ENCODE measurements at places on chromosomes 1 and 21.

- no peak for DNase-seq
Measured at GRCh38 chr1:232462213-232462612, 167.7 kb downstream of the SIPA1L2 start.

DNA sequence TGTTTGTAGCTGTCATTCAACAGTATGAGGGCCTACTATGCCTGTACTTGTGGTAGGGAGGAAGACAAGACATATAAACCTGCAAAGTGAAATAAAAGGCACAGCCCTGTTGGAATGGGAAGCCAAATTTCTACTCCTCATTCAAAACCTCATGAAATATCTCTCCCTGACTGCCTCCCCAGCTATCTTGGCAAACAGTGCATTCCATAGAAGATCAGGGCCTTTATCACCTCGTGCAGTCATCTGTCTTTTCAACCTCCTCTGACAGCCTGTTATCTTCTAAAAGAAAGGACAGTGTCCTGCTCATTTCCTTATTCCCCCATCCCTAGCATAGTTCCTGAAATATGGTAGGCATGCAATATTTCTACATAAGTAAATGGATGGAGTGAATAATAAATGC lies 71.0 kb downstream of the SH3GLB1 start:
- peak; percentile 61 for DNase-seq

DNA sequence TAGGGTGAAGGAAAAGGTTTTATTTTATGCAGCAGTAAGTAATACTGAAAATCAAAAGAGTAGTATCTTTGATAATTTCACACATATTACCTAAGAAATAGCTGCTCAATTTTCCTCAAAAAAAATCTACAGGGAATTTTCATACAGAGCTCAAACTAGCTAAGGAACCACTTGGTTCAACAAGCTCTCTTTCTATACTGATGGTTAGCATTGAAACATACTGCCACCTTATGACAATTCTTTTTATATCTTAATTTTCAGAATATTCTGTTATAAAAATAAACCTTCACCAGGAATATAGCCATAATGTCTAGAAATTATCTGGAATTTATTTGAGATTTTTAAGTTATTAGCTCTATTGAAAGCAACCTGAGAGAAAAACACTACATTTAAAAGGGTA lies 142.1 kb downstream of the DPYD start:
- no peak for DNase-seq

GRCh38 chr1:212035835-212036605 lies 472 bp downstream of the DTL start:
- no peak for DNase-seq

- DNase-seq, result no peak
Measured at GRCh38 chr1:162293073-162293692, 83.5 kb downstream of the SPATA46 start.

DNA sequence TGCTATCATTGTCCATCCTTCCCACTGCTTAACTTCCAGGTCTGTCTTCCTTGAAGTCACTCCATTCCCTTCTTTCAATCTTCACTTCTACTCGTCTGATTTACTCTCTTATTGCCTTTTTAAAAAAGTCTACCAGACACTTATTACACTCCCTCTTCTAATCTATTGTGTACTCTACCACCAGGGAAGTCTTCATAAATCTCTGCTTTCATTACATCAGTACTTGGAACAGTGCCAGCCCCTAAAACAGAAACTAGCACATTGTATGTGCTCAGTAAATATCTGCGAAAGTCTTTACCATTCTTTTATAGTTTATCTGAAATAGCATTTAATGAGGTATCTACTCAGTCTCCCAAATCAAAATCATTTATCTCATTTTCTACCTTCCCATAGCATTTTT lies 236.4 kb downstream of the USH2A start:
- DNase-seq, result no peak

DNA sequence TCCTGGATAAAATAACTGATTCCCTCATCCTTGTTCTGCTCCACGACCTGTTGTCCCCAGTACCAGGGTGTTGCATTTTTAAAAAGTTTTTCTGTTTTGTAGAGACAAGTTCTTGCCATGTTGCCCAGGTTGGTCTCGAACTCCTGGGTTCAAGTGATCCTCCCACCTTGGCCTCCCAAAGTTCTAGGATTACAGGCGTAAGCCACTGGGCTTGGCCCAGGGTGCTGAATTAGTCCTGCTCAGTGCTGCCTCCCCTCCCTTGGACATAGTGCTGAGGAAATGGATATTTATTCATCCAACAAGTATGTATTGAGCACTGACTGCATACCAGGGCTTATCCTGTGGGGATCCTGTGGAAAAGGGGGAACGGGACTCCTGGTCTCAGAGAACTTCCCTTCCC lies 126.4 kb downstream of the PTPRU start:
- DNase-seq, result no peak

- no peak for DNase-seq
Measured at GRCh38 chr1:52098139-52098871, 42.2 kb downstream of the BTF3L4 start.

- DNase-seq, result no peak
Measured at GRCh38 chr1:216210081-216210480, 213.2 kb downstream of the USH2A start.

DNA sequence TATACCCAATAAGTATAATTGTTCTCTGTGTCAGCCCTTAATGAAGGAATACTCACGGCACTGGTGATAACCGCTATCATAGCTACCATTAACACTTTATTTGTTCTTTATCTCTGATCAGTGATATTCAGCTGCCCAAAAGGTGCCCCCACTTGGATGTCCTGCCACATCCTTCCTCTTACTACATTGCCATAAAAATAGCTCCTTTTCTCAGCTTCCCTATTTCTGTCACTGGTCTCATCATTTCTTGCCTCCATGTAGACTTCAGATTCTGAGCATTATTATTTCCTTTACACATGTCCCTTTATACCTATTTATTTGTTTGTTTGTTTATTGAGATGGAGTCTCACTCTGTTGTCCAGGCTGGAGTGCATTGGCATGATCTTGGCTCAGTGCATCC lies 2.7 kb upstream of the RAB29 start:
- no peak for DNase-seq

- no peak for DNase-seq
Measured at GRCh38 chr1:62908168-62908695, 124.3 kb downstream of the ATG4C start.

- DNase-seq, result no peak
Measured at GRCh38 chr1:151720974-151721787, at the start of gene RIIAD1. Gene RIIAD1, plus strand, starts transcription at chr1:151721522. Its CDS starts 15 bp downstream, at chr1:151721537.

DNA sequence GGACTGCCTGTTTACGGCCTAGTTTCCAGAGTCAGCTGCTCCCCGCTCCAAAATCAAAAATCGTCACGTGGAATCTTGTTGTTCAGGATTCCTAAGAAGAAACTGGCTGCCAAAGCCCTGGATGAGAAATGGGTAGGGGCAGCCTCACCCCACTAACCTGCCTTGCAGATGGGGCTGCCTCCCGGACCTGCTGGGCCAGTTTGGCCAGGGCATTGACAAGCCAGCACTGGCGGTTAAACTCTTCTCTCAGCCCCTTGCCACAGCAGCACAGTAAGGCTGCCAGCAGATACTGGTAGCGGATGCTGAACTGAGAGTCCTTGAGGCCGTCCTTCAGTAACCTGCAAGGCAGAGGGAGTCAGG lies 31.6 kb upstream of the PPP1R15B start:
- no peak for DNase-seq

GRCh38 chr1:238955934-238956333 lies 430.4 kb upstream of the CHRM3 start:
- no peak for DNase-seq

DNA sequence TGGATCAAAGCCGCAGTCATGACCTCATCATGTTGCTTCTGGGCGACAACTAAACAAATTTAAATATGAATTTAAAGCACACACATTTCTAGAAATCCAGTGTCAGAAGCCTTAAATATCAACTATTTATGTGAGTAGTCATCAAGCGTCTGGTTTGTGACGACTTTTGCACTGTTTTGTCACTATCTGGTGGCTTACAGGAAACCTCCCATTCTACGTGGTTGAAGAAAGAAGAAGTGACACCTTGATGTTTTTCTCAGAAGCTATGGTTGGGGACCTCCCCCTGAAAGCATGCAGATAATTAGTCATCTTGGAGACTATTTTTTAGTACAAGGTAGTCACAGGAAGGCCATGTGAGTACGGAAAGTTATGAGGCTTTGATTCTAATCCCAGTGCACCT lies 58.5 kb downstream of the TENT5C start:
- DNase-seq, result no peak

DNA sequence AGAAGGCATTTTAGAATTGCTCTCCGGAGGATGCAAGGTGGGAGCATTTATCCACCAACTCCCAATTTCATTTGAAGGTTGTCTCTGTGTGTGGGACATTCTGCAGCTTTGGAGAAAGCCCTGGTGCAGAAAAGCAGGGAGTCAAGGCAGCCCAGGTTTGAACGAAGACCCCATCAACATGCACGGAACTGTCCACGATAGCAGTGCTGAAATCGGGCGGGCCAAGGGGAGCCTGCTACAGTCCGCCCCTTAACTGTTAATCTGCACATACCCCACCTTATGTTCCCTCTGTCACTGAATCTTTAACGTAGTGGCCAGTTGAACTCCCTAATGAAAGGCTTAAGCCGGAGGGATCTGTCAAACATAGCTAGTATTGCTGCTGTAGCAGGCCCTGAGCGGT lies 68.8 kb upstream of the C1orf174 start:
- DNase-seq, result peak; percentile 4

GRCh38 chr1:150168960-150169601 lies 19.4 kb downstream of the PLEKHO1 start:
- peak; percentile 80 for DNase-seq

- DNase-seq, result peak; percentile 66
Measured at GRCh38 chr1:226870401-226871279, at the start of gene PSEN2. Gene PSEN2, plus strand, starts transcription at chr1:226870616. Its CDS starts 11,292 bp downstream, at chr1:226881908.

GRCh38 chr1:151499365-151499764 lies 11.8 kb upstream of the CGN start:
- DNase-seq, result no peak

DNA sequence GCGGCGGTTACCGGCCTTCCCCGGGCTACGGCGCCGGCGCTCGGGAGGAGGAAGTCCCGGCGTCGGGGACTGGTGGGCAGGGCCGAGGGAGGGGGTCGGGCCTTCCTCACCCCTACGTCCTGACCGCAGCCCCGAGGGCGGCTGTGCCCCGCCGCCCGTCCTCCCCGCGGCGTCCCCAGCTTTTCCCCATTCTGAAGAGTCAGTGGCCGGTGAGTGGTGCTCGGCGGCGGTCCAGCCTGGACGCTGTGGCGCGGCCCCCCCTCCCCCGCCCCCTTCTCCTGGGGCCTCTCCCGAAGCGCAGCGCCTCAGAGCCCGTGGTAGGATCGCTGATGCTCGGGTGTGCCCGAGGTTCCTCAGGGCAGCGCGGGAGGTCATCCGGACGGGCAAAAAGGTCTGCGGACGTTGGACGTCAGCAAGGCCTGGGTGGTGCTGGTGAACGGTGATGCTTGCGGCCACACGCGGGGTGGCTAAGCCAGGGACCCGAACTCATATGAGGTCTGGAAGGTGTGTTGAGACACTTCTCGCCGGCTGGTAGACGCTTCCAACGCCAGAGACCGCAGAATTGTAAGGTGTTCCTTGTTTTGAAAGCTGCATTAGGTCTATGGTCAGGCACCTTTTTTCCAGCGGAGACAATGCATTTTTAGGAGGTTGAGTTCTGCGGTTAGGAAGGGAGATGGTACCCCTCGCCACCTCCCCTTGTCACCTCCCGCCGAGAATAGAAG lies 725 bp downstream of the SLC25A33 start:
- peak; percentile 57 for DNase-seq

DNA sequence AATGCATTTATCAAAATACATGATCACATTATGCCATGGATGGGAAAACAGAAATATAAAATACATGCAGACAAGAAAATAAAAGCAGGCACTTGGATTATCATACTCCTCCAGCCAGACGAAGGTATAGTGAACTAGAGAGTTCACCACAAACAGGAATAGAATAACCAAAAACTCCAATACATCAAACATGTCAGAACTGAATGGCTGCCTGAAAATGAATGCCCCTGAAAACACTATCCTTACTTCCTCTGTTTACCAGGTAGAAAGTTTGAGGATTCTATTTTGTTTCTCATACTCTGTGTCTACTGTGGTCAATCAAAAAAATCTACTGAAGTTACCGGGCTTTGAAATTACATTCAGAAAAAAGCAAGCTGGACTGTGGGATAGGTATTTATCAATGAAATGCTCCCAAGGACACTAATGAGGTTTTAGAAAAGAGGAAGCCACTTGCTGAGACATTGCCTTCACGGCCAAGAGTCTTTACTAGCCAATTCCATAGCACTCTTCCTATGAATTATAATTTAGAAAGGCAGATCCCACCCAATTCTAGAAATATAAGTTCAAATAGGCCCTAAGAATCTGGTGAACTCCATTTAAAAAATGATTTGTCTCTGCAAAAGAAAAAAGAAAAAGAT lies 197.7 kb downstream of the SMYD3 start:
- DNase-seq, result no peak

- DNase-seq, result no peak
Measured at GRCh38 chr1:36085686-36086526, 2.0 kb downstream of the TEKT2 start.

DNA sequence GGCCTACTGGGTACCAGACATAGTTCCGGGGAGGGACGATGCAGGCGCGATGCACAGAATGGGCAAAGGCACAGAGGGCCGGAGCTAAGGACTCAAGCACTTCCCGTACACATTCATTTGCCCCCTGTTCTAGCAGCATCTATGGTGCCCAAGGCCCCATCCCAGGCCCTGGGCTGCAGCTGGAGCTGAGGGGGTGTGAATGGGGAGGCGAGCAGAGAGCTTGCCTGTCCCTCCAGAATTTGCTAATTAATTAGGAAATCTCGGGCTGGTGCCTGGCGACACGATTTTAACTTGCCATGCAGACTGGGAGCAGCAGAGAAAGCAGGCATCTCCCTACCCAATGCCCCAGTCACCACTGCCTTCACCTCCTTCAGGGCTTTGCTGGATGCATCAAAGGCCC lies 35.9 kb downstream of the EPHA2 start:
- DNase-seq, result no peak

GRCh38 chr1:201918343-201918742 lies 28.0 kb downstream of the LMOD1 start:
- DNase-seq, result no peak

DNA sequence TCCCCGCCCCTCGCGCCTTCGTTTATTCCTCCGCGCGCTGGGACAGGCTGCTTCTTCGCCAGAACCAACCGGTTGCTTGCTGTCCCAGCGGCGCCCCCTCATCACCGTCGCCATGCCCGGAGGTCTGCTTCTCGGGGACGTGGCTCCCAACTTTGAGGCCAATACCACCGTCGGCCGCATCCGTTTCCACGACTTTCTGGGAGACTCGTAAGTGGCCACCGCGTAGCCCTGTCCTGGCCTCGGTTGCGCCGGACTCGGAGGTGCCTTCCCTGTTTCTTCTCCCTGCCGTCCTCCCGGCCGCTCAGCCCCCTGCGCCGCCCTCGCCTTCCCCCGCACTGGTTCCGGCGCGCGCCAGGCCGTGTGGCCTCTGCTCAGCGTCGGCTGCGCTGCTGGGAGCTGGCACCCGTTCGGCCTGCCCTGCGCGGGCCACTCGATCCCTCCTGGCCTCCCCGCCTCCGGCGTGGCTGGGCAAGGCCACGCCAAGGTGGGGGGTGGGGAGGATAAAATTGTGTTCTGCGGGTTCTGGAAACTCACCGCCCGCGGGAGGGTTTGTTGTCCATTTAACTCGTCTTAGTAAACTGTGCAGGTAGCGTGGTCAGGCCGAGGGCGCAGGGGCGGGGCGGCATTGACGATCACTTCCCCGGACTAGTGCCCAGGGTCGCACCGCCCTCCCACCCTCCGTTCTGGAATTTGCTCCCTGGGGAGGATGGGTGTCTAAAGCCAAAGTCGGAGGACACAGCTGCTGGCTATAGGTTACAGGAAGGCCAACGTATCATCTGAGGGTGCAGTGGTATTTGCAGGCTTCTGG lies at the start of gene PRDX6:
Gene PRDX6, plus strand, starts transcription at position 50 of the 808 bp plus-strand sequence. Its CDS starts 63 bp downstream, at position 113.
- DNase-seq, result peak; percentile 57

All from Caco-2 (cell line).